ENCODE measurements at places on chromosomes 2 and 18.

DNA sequence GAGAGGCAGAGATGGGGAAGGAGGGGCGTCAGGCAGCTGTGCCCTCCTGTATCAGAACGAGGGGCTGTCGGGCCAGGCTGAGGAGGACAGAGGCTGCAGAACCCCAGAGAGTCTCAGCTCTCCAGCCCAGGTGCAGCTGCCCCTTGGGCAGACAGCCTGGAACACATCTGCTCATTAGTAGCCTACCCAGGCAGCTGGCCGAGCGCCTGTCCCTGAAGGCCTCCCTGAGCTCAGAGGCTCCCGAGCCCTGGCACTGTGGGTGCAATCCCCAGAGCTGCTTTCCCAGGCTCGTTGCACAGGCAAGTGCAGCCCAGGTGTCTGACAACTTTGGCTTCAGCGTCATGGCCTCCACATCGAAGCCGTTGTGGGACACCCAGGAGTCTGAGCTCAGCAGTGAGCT, 13.1 kb upstream of the TMEM185B start:
- no peak for DNase-seq

DNA sequence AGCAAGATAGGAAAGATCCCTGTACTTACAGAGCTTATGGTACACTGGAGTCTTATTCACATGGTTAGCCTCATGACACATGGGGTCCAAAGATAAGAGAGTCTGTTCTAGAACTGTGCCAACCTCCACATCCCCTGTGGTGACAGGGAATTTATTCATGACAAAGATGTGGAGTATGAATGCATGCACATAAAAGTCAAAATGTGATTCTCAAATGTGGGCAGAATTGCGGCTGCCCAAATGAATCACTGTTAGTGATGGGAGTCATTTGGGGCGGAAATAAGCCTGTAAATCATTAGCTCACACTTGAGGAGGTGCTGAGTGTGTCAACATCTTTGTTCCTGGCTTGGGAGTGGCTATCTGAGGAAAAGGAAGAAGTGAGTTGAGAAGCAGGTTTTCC, 560.6 kb downstream of the SLC4A3 start:
- DNase-seq: no peak

- DNase-seq: no peak
These were observed 7.5 kb upstream of the BCL11A start for GRCh38 chr2:60560734-60561644.

DNA sequence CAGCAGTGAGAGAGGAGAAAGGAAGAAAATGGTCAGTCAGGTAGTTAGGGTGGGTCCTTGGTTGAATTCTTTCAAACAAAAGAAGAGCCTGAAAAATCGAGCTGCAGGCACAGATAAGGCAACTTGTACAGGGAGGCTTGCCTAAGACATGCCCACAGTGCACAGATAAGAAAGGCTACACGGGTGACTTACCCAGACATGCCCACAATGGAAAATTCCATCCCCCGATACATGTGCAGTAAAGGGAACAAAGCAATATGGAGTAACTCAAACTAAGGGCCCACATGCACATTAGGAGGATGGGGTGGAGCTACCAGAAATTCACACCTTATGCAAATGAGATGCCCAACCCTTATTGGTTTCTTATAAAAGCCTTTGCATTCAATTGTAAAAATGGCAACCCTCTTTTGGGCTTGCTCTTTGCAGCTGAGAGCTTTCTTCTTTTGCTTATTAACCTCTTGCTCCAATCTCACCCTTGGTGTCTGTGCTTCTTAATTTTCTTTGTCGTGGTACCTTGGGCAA, 110.3 kb upstream of the RMP24 start:
- DNase-seq: no peak

GRCh38 chr2:52862801-52863200, 904.8 kb upstream of the CHAC2 start:
- no peak for DNase-seq

DNA sequence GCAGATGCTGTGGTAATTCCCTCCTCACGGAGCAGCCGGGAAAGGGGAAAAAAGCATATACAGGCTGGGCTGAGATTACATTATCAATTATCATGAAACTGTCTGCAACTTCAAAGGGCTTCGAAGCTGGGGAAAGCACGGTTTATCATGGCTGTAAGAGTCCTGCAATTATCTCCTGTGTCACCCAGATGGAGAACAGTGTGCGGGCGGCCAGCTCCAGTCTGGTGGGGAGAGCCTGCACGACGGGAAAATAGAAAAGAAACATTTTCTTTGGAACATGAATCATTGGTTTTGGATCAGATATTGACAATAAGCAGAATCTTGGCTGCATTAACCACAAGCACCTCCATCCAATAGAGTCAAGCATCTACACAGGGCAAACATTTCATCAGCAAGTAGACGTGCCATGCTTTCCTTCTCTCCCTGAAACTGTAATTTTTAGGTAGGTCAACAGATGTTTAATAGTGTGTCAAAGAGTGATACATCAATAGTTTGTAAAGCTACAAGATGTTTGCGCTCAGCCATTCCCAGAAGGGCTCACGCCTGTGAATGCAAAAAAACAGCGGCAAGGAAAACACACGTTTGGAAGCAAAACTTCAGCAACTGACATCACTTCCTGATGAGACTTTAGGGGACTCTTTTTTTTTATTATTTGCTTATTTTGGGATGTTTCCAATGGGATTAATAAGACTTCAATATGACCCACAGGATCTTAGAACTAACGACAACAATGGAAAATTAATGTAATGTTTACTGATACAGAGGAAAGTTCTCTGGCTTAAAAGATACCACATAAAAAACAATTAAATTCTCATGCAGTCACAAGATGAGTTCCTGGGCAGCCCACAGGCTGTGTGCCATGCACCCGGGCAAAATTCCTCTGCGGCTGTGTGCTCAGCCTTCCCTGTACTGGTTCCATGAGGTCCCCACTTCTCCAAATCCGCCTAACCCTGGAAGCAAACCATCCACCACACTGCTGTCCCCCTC, 111.0 kb upstream of the SALL3 start:
- no peak for DNase-seq
